ENCODE measurements at places on chromosomes 3 and 15.

GRCh38 chr15:49199666-49200065 is 29.6 kb downstream of the GALK2 start:
- no peak for DNase-seq

DNA sequence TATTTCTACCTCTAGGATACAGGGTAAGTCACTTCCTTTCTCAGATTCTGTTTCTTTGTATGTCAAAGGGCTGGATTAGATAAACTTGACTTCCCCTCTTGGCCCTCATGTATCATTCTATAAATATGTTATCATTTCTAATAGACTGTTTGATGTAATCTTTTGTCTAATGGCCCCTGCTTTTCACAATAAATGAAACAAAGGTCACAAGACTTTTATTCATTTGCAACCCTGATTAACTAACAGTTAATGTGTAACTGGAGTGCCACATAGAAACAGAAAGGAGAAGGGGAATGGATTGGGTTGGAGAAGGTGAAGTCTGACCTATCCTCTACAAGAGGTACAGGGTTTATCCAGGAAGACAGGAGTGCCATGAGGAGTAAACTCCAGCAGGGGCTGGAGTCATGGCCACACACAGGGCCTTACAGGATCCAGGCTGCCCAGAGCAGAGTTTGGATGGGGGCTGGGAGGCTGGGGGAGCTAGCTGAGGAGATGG is 8.0 kb upstream of the B3GNT5 start:
- DNase-seq = peak; percentile 39

DNA sequence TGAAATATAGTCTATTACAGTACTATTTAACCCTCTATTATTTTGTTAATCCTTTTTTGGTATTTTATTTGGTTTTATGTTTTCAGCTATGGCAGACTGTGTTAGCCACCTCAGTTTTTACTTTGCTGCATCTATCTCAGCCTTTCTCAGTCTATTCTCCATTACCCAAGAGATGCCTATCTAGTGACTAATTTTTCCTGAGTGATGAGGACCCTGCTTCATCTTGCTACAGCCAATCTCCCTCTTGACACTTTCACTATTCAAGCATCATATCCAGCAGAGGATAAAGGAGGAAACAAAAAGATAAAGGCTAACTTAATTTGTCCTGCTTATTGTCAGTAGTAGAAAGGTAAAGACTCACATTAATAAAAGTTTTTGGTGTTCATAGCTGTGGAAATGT is 141.8 kb upstream of the NECTIN3 start:
- DNase-seq = no peak

GRCh38 chr3:155369735-155370134 is 76.3 kb upstream of the STRIT1 start:
- no peak for DNase-seq

DNA sequence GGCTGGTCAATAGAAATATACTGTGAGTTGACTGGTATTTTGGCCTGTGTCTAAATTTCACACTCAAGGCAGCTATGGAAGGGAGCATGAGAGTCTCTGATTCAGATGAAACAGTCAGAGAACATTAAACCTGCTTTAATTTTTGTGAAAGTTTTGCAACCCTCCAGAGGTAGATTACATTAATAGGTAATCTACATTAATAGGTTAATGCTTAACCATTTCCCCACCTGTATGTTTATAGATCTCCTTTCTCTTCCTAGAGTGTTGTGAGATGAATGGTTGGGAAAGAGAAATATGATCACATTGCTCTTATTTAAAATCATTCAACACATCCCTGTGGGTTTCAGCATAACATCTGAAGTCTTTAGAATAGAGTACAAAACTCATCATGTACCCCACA is 586.9 kb upstream of the DPPA4 start:
- DNase-seq = no peak

DNA sequence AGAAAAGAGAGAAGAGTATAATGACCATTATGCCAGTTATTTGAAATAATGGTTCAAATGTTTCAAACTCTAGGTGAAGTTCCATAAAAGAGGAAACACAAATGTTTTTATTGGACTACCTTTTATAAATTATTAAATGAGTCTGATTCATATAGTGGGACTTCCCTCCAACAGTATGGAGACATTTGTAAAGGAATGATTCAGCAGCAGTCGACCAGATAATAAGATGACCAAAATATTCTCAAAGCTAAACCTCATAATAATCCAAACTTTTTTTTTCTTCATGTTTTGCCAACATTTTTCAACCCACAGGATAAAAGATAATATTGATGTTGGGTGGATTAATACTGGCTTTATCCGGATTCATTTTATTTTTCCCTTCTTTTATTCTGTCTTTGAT is 18.8 kb downstream of the TIPARP start:
- DNase-seq = no peak

DNA sequence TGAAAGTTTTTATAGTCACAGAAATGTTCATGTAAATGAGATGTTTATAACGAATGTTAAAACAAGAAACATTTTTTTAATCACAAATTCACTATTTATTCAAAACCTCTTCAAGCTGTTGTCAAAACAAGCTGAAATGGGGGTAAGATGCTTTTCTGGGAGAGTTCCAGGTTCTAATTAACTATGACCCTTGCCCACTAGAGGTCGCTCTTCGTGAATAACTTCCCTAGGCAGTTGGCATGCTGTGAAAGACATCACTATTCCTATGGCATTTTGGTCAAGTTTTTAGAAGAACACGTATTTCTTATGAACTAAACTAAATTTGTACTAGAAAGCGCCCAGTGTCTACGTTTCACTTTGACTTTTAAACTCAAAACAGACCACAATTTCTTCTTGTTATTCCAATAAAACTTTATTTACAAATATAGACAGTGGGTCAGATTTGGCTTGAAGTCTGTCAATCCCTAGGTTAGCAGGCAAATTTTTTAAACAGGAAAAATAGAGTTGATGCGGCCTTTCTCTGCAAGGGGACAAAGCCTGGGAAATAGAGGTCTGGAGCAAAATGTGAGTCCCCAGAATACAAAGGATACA is 62.8 kb upstream of the CMTM8 start:
- peak; percentile 93 for DNase-seq

GRCh38 chr3:40631341-40631995 is 106.7 kb downstream of the ZNF621 start:
- no peak for DNase-seq

DNA sequence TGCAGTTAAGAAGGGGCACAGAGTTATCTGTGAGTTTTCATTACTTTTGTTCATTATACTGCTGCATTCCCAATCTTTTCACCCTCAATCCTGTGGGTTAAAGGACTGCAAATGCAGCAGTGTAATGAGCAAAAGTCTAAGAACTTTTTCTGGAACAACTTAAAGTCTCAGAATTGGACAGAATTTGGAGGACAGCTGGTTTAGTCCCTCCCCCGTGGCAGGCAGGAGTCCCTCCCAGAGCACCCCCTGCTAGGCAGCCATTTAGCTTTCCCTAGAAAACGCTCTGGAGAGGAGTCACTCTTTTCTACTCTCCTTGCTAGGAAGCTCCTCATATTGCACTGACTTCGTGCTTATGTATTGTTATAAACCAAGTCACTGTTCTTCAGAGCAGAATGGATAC is 156.3 kb upstream of the UBE2E1 start:
- DNase-seq = no peak

DNA sequence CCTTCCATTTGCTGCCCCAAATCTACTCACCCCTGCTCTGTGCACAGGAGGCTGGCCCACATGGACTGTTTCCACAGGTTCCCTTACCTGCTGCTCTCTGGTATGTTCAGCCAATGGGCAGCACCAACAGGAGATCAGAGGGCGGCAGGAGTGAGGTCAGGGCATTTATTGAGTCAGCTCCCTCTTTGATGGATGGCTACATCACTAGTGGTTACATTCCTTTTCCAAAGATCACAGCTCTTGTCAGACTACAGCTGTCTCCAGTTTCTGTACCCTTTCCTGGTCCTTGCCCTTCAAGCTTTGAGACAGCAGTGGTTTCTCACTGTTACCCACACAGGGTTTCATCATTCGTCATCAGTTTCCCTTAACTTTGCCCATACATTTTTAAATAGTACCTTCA is 325.1 kb downstream of the SUCLG2 start:
- DNase-seq = no peak

All from Kasumi-1 (cell line).